ENCODE measurements at places on chromosomes 13 and 19.

DNA sequence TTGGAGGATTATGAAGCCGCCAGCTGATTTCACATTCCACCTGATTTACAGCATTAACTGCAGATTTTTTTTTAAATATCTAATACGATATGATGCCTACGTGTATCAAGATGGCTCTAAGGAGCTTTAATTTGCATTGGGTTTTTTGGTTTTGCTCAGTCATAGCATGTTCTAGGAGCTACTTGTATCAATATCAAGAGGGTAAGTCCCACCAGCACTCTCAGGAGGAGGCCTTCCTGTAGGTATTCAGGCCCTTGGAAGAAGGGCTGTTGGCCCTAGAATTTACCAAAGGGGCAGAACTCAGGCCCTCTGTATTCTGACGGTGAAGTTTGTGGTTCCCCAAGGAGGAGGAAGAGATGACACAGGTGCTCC is 97.2 kb upstream of the IPO5 start:
- no peak for DNase-seq
- H3K27ac ChIP-seq, result no peak overlapping the region
- H3K4me1 ChIP-seq, result peaks cover 7% of the 10 kb centered on the region
- no peaks in the 10 kb centered on the region for H3K27me3 ChIP-seq

DNA sequence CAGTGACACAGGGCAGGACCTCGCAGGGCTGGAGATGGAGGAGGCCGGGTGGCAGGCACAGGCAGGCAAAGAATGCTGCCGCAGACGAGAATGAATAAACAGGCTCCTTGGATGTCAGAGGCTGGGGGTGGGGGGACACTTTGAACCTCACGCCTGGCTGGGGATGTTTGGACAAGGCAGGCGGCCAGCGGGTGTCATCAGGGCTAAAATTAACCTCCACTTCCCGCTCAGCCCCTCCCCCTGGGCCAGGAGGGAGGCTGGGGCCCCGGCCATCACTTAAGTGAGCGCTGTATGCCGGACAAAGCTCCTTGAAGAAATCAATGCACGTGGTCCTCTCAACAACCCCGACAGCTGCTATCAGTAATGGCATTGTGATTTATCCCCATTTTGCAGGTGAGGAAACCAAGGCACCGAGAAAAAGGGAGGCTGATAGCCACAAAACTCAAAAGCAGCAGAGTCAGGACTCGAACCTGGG is 10.3 kb upstream of the FUT5 start:
- H3K27ac ChIP-seq, result no peak overlapping the region
- DNase-seq, result no peak
- H3K4me1 ChIP-seq, result no peaks in the 10 kb centered on the region
- peaks cover 51% of the 10 kb centered on the region for H3K27me3 ChIP-seq
- no peaks in the 10 kb centered on the region for H3K36me3 ChIP-seq

DNA sequence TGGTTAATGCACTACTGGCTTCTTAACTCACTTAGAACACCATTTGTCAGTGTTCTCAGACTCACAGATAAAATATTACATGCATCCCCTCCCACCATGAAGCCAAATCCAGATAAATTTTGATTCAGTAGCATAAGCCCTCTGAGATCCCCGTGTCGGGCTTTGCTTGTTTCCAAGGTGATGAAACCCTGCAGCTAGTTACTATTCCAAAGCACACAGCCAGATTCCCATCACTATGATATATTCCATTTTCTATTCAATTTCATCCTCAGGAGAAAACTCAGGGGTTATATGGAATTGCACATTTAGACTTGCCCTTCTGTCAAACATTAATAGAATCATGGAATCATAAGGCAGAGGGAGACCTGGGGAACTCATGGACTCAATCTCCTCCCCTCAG is 9.4 kb upstream of the FAM124A start:
- no peak overlapping the region for H3K27ac ChIP-seq
- DNase-seq, result no peak
- peaks cover 8% of the 10 kb centered on the region for H3K4me1 ChIP-seq
- H3K36me3 ChIP-seq, result no peaks in the 10 kb centered on the region
- no peaks in the 10 kb centered on the region for H3K27me3 ChIP-seq

GRCh38 chr19:6997679-6998445 is 23.4 kb downstream of the MBD3L2B start:
- H3K4me1 ChIP-seq, result no peaks in the 10 kb centered on the region
- H3K27me3 ChIP-seq, result no peaks in the 10 kb centered on the region
- no peak for DNase-seq
- H3K4me3 ChIP-seq, result no peak overlapping the region
- no peak overlapping the region for H3K27ac ChIP-seq
- no peaks in the 10 kb centered on the region for H3K36me3 ChIP-seq

- no peak overlapping the region for H3K4me3 ChIP-seq
- no peaks in the 10 kb centered on the region for H3K4me1 ChIP-seq
- peaks cover 6% of the 10 kb centered on the region for H3K36me3 ChIP-seq
- no peaks in the 10 kb centered on the region for H3K27me3 ChIP-seq
- no peak for DNase-seq
- peak overlapping the region; percentile 46 for H3K27ac ChIP-seq
Observed at GRCh38 chr19:575527-576506, 3.4 kb downstream of the BSG start.

DNA sequence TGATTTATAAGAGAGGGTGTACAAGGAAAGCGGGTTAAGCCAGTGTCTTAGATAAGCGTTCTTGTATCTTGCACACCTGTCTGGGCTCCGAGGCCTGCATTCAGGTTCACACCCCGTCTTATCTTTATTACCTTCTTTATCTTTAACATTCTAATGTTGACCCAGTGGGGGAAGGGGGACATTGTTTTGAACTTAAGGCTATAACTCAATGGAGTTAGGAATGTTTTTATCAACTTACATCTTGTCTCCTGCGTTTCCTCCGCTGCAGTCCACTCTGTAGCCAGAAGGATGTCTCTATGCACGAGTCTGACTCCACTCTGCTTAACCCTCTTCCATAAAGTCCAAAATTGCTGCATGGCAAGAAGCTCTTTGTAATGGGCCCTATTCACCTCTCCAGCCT is 71.2 kb downstream of the FGF9 start:
- no peaks in the 10 kb centered on the region for H3K4me1 ChIP-seq
- no peak for DNase-seq
- H3K27ac ChIP-seq, result no peak overlapping the region
- no peaks in the 10 kb centered on the region for H3K27me3 ChIP-seq

- no peak for DNase-seq
- H3K27ac ChIP-seq, result no peak overlapping the region
- no peaks in the 10 kb centered on the region for H3K4me1 ChIP-seq
- no peaks in the 10 kb centered on the region for H3K36me3 ChIP-seq
- H3K27me3 ChIP-seq, result no peaks in the 10 kb centered on the region
Observed at GRCh38 chr19:42065051-42065450, 5.0 kb downstream of the GRIK5 start.

DNA sequence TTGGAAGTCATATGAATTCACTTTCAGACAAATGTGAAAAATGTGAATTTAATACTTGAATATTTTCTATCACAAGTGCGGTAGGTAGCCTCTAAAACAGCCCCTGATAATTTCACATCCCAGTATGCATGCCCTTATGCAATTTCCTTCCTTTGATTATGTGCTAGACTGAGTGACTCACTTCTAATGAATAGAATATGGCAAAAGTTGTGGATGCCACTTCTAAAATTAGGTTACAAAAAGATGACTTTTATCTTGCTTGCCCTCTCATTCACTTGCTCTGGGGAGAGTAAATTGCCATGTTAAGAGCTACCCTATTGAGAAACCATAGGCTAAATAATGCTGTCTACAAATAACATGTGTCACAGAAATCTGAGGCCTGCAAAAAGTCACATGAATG is 402.5 kb upstream of the PCDH9 start:
- H3K27me3 ChIP-seq, result no peaks in the 10 kb centered on the region
- H3K4me3 ChIP-seq, result no peak overlapping the region
- H3K36me3 ChIP-seq, result no peaks in the 10 kb centered on the region
- no peak overlapping the region for H3K27ac ChIP-seq
- H3K4me1 ChIP-seq, result no peaks in the 10 kb centered on the region

GRCh38 chr19:2344381-2344870 is 15.6 kb upstream of the TMPRSS9 start:
- no peak overlapping the region for H3K27ac ChIP-seq
- no peaks in the 10 kb centered on the region for H3K36me3 ChIP-seq
- H3K4me1 ChIP-seq, result peaks cover 12% of the 10 kb centered on the region
- DNase-seq, result no peak

- no peak overlapping the region for H3K27ac ChIP-seq
- no peaks in the 10 kb centered on the region for H3K4me1 ChIP-seq
- H3K27me3 ChIP-seq, result no peaks in the 10 kb centered on the region
- DNase-seq, result no peak
- H3K4me3 ChIP-seq, result no peak overlapping the region
- no peaks in the 10 kb centered on the region for H3K36me3 ChIP-seq
Observed at GRCh38 chr13:77810430-77810829, 108.2 kb downstream of the EDNRB start.

GRCh38 chr13:72599178-72599743 is 128.2 kb downstream of the MZT1 start:
- H3K4me3 ChIP-seq, result no peak overlapping the region
- H3K27ac ChIP-seq, result no peak overlapping the region
- no peak for DNase-seq
- H3K27me3 ChIP-seq, result no peaks in the 10 kb centered on the region
- H3K4me1 ChIP-seq, result no peaks in the 10 kb centered on the region

DNA sequence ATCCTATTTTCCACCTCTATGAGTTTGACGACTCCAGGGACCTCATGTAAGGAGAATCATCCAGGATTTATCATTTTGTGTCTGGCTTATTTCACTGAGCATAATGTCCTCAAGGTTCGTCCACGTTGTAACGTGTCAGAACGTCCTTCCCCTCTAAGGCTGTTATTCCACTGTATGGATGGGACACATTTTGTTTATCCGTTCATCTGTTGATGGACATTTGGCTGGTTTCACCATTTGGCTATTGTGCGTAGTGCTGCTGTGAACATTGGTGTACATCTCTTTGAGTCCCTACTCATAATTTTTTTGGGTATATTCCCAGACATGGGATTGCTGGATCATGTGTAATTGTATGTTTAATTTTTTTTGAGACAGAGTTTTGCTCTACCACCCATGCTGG is 21.5 kb downstream of the CRTC1 start:
- H3K4me3 ChIP-seq, result no peak overlapping the region
- H3K4me1 ChIP-seq, result peaks cover 39% of the 10 kb centered on the region
- H3K27me3 ChIP-seq, result no peaks in the 10 kb centered on the region
- no peak overlapping the region for H3K27ac ChIP-seq
- no peak for DNase-seq

- no peak overlapping the region for H3K27ac ChIP-seq
- DNase-seq, result no peak
- no peaks in the 10 kb centered on the region for H3K27me3 ChIP-seq
- peaks cover 29% of the 10 kb centered on the region for H3K36me3 ChIP-seq
- no peak overlapping the region for H3K4me3 ChIP-seq
- H3K4me1 ChIP-seq, result no peaks in the 10 kb centered on the region
Observed at GRCh38 chr13:23856008-23856750, 33.0 kb downstream of the MIPEP start.

Data from tibial nerve (tissue), 4 donors.